ENCODE measurements at places on chromosomes 6 and 20.
A peak's percentile ranks its signal among the peaks of the same experiment; 100 is the strongest.

- DNase-seq: no peak
Measured at GRCh38 chr6:124396361-124396760, 565.9 kb upstream of the RNF217 start.

GRCh38 chr6:128655978-128656498, 135.6 kb upstream of the PTPRK start:
- peak; percentile 2 for DNase-seq

GRCh38 chr20:62119591-62120364, 2.5 kb upstream of the LSM14B start:
- DNase-seq: no peak

DNA sequence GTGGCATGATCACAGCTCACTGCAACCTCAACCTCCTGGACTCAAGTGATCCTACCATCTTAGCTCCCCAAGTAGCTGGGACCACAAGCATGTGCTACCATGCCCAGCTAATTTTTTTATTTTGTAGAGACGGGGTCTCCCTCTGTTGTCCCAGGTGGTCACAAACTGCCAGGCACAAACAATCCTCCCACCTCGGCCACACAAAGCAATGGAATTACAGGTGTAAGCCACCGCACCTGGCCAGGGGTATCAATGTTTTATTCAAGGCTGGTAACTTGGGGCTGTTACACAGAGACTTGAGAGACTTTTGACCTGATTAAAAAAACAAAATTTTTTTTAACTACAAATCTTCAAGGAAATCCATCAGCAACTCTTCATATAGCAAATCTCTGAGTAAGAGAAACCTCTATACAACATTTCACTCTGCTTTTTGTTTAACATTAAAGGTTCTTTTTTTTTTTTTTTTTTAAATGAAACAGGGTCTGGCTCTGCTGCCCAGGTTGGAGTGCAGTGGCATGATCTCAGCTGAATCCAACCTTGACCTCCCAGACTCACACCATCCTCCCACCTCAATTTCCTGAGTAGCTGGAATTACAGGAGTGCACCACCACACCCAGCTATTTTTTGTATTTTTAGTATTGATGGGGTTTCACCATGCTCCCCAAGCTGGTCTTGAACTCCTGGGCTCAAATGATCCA, 5.9 kb downstream of the EIF2S2 start:
- DNase-seq: no peak

DNA sequence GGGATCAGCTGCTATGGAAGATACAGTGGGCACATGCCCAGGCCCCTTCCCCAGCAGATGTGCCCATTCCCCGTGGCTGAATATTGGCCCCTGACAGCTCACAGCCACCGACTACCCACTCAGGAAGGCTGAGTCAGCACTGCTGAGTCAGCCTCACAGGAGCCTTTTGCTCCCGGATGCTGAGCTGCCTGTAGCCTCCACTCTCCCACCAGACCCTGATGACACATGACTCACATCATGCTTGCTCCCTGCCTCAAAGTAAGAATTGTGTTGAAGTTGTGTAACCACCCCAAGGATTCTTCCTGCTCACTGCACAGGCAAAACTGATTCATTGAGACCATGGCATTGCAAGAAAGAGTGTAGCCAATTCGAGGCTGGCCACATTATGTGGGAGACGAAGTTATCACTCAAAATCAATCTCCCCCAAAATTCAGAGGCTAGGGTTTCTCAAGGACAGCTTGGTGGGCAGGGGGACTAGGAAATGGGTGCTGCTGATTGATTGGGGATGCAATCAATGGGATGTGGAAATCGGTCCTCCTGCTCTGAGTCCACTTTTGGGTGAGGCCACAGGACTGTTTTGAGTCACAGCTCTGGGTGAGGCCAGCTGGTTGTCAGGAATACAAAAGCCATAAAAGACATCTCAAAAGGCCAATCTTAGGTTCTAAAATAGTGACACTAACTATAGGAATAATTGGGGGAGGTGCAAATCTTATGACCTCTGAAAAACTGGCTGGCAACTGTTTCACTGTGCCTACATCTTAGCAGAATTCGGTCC, 556.6 kb upstream of the CDH4 start:
- peak; percentile 18 for DNase-seq

DNA sequence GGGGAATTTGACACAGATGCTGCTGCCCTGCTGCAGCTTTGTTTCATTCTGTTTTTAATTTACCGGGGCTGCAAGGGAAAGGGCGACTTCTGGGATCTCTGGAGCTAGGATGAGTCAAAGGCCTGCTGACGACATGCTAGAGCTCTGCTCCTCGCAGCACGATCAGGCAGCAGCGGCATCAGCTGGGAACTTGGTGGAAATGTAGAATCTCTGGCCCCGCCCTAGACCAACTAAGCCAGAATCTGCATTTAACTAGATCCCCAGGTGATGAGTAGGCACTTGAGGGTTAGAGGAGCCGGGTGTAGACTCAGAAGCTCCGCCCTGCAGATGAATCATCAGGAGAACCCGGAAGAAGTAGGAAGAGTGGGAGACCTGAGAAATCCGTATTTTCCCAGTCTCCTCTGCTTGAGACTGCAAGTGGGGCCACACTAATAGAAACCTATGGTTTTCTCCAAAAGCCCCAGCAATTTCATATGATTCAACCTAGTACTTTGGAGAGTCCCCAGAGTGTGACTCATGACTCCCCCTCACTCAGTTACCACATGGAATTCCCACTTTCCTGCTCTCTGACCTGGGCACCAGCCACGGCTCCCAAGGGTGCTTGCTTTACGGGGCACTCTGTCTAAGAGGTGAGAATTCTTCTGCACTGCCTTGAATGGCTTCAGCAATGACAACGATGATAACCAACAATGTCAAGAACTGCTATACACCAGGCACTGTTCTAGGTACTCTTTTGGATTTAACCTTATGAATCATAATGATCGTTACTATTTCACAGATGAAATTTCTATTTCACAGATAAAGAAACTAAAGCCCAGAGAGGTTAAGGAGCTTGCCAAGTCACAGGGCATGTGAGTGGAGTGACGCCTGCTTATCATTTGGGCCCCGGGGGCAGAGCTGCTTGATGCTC, 18.1 kb downstream of the TUBB2B start:
- DNase-seq: peak; percentile 80

Data from activated naive CD4-positive, alpha-beta T cell treated with Interleukin-2 at 50 U/mL for 16 hours (primary cell).